ENCODE measurements at places on chromosomes 16 and 17. TPM values are rescaled to one million over a fixed set of nuclear protein-coding genes. Genes with fewer than 3 reads are reported as not detected.

Gene AIPL1
- polyA plus RNA-seq: 0.10 TPM

Gene TMIGD1
- polyA plus RNA-seq: 0.80 TPM

Gene ADAD2
- not detected for polyA plus RNA-seq

Gene CEP112
- 17.0 TPM for polyA plus RNA-seq

Gene SKAP1
- polyA plus RNA-seq: 12.2 TPM

Gene PYY
- 0.18 TPM for polyA plus RNA-seq

Gene OTOP3
- polyA plus RNA-seq: not detected

Gene C1QL1
- polyA plus RNA-seq: 2.1 TPM
